NCI-H1930 (cell line): ENCODE measurements at places on chromosomes 1 and 21.

GRCh38 chr1:164320790-164321731, 237.9 kb upstream of the PBX1 start:
- no peak for DNase-seq

DNA sequence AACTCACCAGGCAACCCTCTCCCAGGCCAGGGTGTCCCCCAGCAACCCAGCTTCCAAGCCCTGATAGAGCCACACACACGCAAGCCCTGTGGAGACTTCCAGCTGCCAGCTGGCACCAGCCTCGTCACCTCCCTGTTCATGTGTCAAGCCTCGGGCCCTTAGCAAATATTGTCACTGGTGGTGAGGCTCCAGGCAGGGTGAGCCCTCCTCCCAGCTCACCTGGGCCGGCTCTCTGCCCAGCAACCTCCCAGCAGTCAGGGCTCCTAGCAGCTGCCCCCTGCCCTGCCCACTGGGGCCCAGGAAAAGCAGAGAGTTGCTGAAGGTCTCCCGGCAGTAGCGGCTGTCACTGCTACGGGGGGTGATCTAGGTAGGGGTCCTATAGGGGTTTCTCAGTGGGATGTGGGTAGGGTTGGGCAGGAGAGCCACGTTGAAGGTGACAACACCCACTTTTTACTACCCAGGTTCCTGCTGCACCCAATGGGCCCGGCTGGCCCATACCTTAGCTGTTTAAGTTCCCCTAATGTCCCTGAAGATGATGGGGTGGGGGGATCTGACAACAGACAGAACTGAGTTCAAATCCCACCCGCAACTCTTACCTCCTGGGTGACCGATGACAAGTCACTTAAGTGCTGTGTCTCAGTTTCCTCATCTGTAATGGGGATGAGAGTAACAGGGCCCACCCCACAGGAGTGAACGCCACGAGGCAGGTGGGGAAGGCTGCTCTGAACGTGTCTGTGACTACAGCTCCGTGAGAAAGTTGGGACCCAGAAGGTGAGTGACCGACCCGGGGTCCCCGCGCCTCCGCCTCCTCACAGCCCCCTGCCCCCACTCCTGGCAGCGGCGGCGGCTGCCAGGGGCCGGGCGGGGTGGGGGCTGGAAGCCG, 678 bp downstream of the TTC39A start:
- no peak for DNase-seq

DNA sequence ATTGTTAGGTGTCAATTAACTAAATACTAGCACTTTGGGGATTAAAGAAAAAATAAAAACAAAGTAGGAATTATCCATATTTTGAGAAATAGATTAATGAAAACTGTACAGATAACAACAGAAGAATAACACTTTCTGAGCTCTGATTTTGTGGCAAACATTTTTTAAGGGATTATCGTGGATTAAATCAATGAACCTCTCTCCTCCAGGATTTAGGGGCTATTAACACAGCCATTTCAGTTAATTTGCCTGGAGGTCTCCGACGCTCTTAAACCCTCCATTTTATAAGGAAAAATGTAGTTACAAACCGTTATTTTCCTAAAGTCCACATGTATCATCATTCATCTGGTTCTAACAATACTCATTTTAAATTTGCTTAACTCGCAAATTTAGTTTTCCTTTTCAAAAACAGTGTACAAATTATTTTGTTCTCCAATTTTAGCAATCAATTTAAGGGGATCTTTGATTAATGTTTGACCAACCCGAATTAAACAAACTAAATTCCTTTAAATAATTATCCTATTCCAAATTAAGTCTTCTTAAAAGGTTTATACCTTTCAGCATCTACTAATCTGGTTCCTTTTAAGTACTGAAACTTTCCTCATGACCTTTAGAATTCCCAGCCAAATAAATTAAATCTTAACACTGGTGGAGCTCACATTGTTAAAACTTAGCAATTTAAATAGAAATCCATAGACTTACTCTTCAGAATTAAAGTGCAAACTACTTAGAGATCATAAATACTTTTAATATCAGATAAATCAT, 30.7 kb upstream of the RNF187 start:
- no peak for DNase-seq

GRCh38 chr1:190226006-190226405, 251.7 kb downstream of the BRINP3 start:
- DNase-seq, result no peak

DNA sequence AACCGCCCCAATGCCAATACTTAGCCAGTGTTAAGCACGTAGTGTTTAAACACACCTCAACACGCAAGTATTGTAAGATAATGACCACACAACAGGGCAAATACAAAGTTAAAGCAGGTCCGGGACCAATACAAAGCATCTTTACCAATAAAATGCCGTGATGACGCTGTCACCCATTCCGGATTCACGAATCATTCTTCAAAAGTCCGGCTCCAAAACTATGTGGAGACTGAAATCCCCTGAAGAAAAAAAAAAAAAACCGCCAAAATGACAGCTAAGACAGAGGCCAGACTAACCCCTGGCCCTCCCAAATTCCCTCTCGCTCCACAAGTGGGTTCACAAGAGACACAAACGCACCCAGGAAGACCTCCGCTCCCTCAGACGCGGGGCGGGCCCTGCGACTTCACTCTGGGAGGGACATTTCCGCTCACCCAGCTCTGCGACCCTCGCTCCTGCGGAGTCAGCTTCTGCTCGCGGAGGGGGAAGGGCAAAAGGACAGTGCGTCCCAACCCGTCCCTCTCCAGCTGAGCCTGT, 625 bp upstream of the DARS2 start:
- no peak for DNase-seq

GRCh38 chr1:97938285-97938642, 17.4 kb upstream of the DPYD start:
- no peak for DNase-seq

GRCh38 chr1:150146849-150147542, 2.7 kb upstream of the PLEKHO1 start:
- DNase-seq, result no peak

DNA sequence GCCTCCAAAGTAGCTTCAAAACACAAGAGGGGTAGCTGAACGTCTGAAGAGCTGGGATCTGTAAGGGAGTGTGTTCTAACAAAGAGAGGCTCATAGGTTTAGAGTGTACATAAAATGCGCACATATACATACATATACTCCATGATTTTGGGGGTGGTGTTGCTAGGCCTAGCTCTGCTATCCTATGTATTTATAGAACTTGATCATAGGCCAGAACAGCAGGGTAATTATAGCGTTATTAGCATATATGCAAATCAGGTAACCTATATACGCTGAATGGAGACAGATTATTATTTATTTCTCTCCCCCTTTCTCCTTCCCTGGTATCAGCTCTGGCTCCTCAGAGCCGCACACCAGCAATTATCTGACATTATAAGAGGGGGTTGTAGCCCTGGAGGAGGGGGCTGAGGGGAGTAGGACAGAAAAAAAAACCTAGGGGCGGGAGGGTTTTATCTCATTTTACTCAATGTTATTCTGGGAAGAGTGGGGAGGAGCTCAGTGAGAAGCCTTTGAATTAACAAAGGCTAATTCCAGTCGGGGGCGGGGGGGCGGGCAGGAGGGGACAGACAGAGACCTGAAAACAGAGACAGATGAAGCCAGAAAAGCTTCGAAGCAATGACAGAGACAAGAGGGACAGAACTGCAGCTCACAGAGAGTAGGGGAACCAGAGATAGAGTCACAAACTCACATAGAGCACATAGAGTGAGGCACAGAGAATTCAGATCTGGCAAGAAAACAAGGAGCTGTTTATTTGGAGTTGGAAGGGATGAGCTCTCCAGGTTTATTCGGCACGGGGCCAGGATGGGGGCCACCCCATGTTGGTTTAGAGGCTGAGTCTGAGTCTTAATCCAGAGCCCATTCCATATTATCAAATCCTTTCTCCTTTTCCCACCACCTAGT, 63.0 kb downstream of the RHBG start:
- DNase-seq, result no peak

DNA sequence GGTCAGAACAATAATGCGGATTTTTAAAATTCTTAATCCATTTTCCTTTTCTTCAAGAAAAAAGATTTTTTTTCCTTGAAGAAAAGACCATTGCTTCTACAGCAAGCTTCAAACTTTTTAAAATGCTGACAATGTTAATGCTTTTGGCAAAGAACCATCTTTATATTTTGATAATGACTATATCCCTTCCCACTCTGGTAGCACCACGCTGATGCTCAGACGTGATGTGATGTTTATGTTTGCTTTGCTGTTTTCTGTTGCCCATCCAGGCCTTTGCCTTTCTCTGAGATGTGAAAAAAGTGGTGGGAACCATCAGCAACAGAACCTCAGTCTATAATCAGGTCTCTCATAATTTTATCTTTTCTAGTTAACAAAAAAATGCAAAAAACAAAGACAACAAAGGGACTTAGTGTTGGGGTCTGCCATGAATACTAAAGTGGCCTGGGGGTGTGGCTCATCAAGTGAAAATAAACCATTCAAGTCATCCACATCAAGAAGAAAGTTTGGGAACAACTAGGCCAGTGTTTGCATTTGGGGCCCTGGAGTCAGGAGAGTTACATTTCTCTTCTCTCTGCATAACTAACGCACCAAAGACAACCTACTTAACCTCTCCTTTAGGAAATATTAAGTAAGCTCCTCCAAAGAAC, 244.6 kb upstream of the DMRTA2 start:
- DNase-seq, result no peak

DNA sequence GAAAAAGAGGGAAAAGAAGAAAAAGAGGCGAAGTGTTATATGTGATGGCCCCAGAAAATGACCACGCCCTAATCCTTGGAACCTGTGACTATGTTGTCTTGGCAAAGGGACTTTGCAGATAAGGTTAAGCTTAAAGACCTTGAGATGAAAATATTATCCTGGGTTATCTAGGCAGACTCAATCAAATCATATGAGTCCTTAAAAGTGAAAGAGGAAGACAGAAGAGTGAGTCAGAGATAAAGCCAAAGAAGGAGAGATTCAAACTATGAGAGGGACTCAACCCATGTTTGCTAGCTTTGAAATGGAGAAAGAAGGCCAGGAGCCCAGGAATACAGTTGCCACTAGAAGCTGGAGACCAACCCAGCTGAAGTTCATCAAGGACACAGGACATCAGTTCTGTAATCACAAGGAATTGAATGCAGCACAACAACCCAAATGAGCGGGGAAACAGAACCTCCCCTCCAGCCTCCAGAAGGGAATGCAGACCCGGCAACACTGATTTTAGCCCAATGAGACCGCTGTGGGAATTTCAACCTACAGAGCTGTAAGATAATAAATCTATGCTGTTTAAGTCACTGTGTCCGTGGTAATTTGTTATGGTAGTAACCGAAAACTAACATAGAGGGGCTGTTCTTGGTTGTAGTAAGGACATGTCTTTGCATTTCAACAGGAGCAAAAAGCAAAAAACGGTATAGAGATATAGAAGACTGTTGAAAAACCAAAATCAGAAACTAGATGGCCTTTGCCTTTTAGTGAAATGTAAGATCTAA, 4.2 kb upstream of the RGS8 start:
- DNase-seq, result no peak

- no peak for DNase-seq
Observed at GRCh38 chr1:245578771-245579170, 424.0 kb downstream of the KIF26B start.
